Stimulated activated CD4-positive, alpha-beta T cell treated with anti-CD3 and anti-CD28 coated beads, Interleukin-2, amount 100 ng/mL, for 24 hours (primary cell): ENCODE measurements at places on chromosomes 13 and 19.

GRCh38 chr13:41969072-41969471 lies 8.2 kb upstream of the VWA8 start:
- no peak for DNase-seq

- no peak for DNase-seq
Observed at GRCh38 chr13:73417012-73417615, 358.3 kb downstream of the KLF5 start.

- DNase-seq: no peak
Observed at GRCh38 chr13:78443839-78444238, 159.5 kb downstream of the POU4F1 start.

- no peak for DNase-seq
Observed at GRCh38 chr13:45575146-45575829, 40.3 kb downstream of the ERICH6B start.

DNA sequence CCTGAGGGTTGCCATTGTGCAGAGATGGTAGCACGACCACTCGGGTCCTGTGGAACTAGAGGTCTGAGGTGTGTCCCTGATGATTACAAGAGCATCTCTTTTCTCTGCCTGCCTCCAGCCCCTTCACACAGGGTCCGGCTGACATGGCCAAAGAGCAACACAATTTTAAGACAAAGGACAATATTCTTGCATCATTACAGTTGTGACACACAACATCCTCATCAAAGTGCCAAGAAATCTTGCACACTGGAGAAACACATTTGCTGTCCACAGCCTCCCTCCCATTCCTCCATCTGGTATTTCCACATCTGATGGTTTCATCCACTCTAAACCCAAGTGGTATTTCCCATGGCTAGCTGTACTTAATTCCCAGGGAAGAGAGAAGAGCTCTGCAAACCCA lies 12.8 kb downstream of the COL4A1 start:
- no peak for DNase-seq

GRCh38 chr13:101988140-101988539 lies 413.7 kb downstream of the FGF14 start:
- no peak for DNase-seq

- no peak for DNase-seq
Observed at GRCh38 chr13:52808842-52809219, 39.6 kb downstream of the PCDH8 start.

DNA sequence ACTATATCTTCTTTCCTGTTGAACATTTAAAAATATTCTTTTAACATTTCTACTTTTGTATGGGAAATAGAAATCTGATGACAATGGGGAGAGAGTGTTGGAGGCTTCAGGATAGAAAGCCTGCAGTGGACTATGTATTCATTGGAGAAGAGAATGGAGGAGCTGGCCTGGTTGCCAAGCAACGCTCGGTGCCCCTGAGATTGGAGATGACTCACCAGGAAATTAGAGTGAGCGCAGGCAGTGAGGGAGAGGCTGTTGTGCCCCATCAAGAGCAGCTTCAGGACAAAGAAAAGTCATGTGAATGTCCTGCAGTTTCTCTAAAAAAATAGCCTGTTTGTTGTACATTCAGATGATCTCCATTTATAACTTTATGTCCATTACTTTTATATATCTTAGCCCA lies 48.7 kb upstream of the ZNF835 start:
- no peak for DNase-seq

DNA sequence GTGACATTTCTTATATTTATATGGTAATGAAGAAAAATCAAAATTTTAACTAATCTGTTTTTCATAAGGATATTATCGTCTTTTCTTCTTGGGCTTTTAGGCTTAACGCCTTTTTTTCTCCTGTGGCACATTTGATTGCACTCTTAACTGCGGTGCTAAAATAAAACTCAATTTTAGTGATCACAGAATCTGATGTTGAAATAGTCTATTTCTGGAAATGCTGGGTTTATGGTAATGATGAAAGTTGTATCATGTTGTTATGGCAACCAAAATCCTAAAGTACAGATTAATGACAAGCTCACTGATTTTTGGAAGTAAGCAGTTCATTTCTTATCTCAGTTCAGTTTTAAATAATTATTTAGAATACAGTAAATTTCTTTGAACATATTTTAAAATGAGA lies 85.3 kb downstream of the COG6 start:
- DNase-seq: no peak
